ENCODE measurements at places on chromosomes 12 and 14. TPM values are rescaled to one million over a fixed set of nuclear protein-coding genes. Genes with fewer than 3 reads are reported as not detected.
A peak's percentile ranks its signal among the peaks of the same experiment; 100 is the strongest.

The KIF21A gene
- 21.7 TPM for total RNA-seq

- DNase-seq = peak; percentile 38
Observed at GRCh38 chr12:124323771-124324530, 29.1 kb downstream of the RFLNA start.

The GPHB5 gene
- not detected for total RNA-seq

- DNase-seq = no peak
Observed at GRCh38 chr12:71691504-71692129, 5.7 kb downstream of the TMEM19 start.
